Activated CD4-positive, alpha-beta T cell treated with anti-CD3 and anti-CD28 coated beads for 24 hours (primary cell): ENCODE measurements at places on chromosomes 13 and 19.

DNA sequence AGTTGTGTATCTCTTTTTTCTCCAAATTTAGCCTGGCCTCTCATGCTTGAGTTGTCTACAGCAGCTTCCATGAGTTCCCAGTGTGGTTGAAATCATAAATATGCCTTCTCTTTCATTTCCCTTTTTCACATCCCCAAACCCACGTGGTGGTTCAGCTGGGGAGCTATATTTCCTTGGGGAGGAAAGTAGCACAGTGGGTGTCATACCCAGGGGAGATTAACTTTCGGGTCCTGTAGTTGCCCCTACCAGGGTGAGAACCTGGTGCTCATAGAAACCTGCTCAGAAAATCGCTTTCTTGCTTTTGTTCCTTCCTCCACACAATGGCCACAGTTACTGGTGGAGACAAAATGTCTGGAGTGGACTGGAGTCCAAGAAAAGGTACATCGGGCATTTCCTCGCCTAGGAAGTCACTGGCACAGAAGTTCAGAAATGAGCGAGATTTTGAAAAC is 7.0 kb upstream of the LILRA4 start:
- no peak for DNase-seq

- no peak for DNase-seq
Measured at GRCh38 chr19:640161-640558, 481 bp downstream of the FGF22 start.

- DNase-seq: no peak
Measured at GRCh38 chr13:77378662-77379061, 51.8 kb upstream of the MYCBP2 start.

- DNase-seq: peak; percentile 91
Measured at GRCh38 chr19:12884926-12885748, 1.9 kb downstream of the KLF1 start.

- DNase-seq: no peak
Measured at GRCh38 chr19:51822325-51822724, 27.4 kb downstream of the FPR3 start.

- DNase-seq: no peak
Measured at GRCh38 chr19:46423188-46423587, 5.5 kb downstream of the PNMA8C start.

DNA sequence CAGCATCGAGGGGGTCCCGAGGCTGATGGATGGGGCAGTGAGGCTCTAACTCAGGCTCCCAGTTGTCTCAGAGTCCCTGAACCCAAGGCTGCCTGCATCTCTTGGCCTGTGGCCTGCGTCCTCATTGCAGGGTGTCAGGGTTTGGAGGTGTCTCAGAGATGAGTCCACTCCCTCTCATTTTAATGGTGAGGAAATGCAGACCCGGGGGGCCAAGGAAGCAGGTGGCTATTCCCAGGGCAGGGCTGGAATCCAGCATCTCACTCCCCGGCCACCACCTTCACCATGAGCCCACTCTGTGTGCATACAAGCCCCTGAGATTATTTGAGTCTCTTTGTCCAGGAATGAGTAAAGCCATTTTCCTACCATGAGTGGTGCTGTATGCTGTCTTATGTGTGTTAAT is 21.4 kb downstream of the TEX29 start:
- no peak for DNase-seq

DNA sequence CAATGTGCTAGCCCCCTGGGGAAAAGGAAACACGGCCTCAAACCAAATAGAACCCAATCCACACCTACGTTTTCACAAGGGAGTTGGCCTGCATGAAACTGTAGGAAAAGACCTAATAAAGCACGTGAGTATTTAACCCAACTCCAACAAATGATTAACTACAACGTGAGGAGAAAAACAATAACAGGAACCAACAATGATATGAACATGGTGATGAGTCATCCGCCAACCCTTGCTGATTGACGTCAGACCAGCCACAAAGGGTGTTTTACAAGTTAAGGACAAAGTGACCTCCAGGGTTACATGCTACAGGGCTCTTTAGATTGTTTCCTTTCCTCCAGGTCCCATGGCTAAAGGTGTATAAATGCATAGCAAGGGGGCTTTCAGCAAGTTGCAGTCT is 460.5 kb downstream of the COG6 start:
- no peak for DNase-seq

- DNase-seq: no peak
Measured at GRCh38 chr19:5792224-5792623, 1.3 kb upstream of the DUS3L start.

- DNase-seq: no peak
Measured at GRCh38 chr19:45305421-45305820, 17.3 kb downstream of the CKM start.

- peak; percentile 66 for DNase-seq
Measured at GRCh38 chr19:48510421-48511268, 990 bp downstream of the LMTK3 start.

- peak; percentile 3 for DNase-seq
Measured at GRCh38 chr13:75365724-75366173, 116.2 kb downstream of the TBC1D4 start.

DNA sequence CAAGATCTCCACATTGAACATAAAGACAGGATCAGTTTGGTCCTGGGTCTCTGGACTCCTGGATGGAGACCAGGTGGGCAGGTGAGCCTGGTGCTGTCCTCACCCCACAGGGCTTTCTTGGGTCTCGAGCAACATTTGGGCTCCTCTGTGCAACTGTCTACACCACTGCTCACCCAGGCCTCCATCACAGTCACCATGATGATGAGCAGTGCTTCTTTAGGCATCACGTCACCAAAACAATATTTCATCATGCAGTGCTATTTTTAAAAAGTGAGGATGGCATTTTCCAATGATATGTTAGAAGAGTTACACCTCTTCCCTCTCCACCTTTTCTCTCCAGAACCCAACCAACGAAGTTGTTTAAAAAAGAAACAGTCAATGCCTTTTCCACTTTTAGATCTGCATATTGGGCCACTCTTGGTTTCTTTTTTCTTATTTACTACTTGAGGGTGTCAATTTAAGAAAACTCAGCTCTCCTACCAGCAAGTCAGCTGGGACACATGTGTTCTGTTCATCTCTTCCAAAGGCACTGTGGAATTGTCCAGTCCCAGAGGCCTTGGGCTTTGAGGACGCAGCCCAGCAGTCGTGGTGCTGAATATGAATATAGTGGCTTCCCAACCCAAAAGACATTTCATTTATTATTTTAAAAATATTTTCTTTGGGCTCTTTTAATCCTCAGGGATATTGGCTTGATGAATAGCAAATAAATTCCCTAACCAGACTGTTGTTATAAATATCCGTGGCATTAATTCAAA is 405.7 kb downstream of the KCNRG start:
- DNase-seq: no peak

DNA sequence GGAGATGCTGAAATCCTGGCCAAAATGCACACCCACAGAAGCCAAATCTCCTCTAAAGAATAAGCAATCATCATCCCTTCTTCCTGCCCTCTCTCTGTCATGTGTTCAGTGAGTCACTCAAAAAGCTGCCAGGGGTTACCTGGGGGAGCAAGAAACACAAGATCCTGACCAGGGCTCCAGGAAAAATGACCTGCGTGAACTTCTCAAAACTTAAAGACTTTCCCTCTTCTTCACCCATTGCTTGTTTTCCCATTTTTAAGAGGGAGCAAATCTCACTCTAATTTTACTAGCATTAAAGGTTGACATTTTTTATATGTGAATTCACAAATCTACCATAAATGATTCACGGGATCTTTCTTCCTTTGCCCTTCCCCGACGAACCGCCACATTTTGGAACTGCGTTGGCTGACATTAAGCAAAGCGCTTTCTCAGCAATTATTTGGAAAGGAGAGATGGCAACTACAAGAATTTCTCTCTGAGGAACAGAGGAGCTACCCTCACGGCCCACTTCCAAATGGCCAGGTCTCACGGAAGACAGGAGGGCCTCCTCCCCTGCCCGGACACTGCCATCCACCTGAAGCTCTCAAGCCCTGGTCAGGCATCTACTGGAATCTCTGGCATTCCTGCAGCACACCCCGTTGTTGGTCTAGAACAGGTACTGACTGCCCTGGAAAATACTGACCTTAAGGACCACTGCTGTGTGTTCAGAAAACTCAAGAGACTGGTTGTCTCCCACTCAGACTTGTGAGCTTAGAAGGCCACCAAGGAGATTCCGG is 14.2 kb downstream of the TSHZ3 start:
- DNase-seq: no peak

GRCh38 chr13:79867254-79867653 is 386.3 kb downstream of the NDFIP2 start:
- no peak for DNase-seq

GRCh38 chr19:29001597-29002245 is 211.2 kb downstream of the UQCRFS1 start:
- DNase-seq: no peak

DNA sequence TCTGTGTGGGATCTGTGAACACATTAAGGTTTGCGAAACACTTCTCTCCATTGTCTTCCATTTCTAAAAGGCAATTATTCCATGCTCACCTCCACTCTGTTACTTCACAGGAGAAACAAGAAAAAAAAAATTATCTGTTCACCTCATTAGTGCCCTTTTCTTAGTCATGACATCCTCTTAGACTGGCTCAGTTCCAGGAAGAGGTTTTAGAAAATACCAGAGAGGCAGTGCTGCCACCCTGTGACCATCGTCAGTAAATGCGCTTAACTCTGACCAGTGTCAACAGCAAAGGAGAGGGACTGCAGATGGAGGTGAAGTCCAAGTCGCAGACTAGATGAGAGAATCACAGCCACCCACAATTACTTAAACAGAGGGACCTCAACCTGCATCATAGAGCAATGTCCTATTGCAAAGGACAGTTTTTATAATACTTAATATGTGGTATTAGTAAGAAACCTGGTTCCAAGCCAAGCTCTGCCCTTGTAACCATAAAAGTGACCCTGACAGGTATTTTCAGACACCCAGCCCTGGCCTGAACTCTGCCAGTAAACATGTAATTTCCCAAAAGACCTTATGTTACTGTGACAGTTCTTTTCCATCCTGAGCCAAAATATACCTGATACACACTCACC is 19.4 kb downstream of the CEACAM21 start:
- DNase-seq: peak; percentile 51

DNA sequence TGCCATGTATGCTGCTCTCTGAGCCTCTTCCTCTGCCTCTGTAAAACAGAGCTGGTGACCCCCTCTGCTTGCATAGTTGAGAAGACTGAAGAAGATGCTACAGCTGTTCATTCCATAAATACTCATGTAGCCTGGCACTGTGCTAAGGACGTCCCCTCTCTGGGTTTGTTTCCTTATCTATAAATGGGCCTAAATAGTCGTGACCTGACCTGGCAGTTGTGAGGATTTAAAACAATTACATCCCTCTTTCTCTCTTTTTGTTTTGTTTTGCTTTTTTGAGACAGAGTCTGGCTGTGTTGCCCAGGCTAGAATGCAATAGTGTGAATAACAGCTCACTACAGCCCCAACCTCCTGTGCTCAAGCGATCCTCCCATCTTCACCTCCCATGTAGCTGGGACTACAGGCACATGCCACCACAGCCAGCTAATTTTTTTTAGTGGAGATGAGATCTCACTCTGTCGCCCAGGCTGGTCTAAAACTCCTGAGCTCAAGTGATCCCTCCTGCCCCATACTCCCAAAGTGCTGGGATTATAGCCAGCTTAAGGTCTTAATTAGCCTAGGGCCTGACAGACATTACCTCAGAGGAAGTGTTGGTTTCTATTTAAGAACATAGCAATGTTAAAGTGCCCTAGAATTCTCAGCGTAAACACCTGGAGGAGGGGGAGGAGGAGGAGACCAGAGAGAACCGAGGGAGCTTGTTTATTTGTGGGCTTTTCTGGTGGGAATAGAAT is 4.6 kb downstream of the WDR62 start:
- no peak for DNase-seq
